ENCODE measurements at places on chromosomes 7 and 10. TPM values are rescaled to one million over a fixed set of nuclear protein-coding genes. Genes with fewer than 3 reads are reported as not detected.

The ZC3HAV1 gene
- total RNA-seq: 31.1 TPM

The TMEM213 gene
- total RNA-seq: not detected

The PARG gene
- total RNA-seq: 18.6 TPM

The EPO gene
- not detected for total RNA-seq

The LIPJ gene
- not detected for total RNA-seq

The LIPF gene
- total RNA-seq: not detected

The NIPSNAP2 gene
- 52.0 TPM for total RNA-seq

The TMEM176B gene
- 0.12 TPM for total RNA-seq

The CRPPA gene
- total RNA-seq: 0.57 TPM

The ASIC3 gene
- 4.3 TPM for total RNA-seq

The SLC18A3 gene
- total RNA-seq: not detected

The NANOS1 gene
- 3.2 TPM for total RNA-seq

The HHEX gene
- 14.7 TPM for total RNA-seq

The RASA4B gene
- total RNA-seq: 1.7 TPM

The SLC26A5 gene
- total RNA-seq: not detected

The DLX5 gene
- not detected for total RNA-seq

The COG5 gene
- 8.9 TPM for total RNA-seq

The OR2A1 gene
- total RNA-seq: not detected

The AMPH gene
- total RNA-seq: 0.09 TPM

The ZNF438 gene
- total RNA-seq: 1.9 TPM

The FAM24B gene
- 15.2 TPM for total RNA-seq

The LBX1 gene
- total RNA-seq: not detected

The RPEL1 gene
- total RNA-seq: 0.07 TPM

The RAMP3 gene
- total RNA-seq: not detected

The P4HA1 gene
- 19.0 TPM for total RNA-seq

The BHLHA15 gene
- total RNA-seq: 0.39 TPM

The PDZD7 gene
- total RNA-seq: 1.4 TPM

The CUZD1 gene
- total RNA-seq: 1.5 TPM

The STOX1 gene
- 0.87 TPM for total RNA-seq

The GIMAP1 gene
- not detected for total RNA-seq

The NPC1L1 gene
- total RNA-seq: 0.03 TPM

The EIF4H gene
- 302 TPM for total RNA-seq

The CHCHD2 gene
- 669 TPM for total RNA-seq

The CFAP69 gene
- 2.5 TPM for total RNA-seq

The FAM25A gene
- total RNA-seq: not detected

The SLC13A1 gene
- total RNA-seq: not detected

The NUTM2D gene
- 1.2 TPM for total RNA-seq

The COL17A1 gene
- 2.7 TPM for total RNA-seq

The LRIT1 gene
- not detected for total RNA-seq

The GLI3 gene
- 0.09 TPM for total RNA-seq

The LGI1 gene
- total RNA-seq: not detected

The PVRIG gene
- not detected for total RNA-seq

Data from A549 treated with CORT108297 at 1 μM for 4 hours (cell line).